ENCODE measurements at places on chromosomes 7 and 10.

GRCh38 chr10:68562661-68563570 is 2.8 kb downstream of the TET1 start:
- no peak for DNase-seq

DNA sequence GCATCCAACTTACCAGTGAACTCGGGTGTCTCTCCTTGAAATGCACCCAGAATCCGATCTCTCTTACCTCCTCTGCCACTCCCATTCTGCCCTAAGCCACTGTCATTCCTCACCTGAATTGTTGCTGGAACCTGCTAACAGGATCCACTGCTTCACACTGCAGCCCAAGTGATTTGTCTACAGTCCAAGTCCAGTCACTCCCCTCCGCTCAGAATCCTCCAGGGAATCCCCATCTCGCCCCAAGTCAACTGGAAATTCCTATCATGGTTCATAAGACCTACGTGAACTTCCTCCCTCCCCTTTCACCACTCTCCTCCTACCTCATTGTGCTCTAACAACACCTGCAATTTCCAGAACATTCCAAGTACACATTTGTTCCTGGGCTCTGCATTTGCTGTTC is 91.3 kb downstream of the SCRN1 start:
- DNase-seq = no peak

DNA sequence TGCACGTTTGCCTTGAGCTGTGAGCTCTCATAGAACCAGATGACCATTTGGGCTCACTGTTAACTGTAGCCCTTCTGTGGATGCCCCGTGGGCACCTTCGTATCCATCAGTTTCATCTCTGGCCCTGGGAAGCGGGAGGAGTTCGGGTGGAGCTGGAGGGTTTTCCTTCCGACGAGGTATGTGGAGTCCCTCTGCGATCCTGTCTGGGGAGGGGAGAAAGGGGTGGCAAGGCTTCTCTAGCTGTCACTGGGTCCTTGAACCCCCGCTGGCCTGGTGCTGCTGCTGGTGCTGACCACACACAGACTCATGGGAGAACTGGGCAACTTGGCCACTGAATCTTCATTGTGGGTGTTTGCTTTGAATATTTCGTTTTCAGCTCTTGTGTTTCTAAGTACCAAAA is 32.7 kb downstream of the INPP5A start:
- DNase-seq = no peak

DNA sequence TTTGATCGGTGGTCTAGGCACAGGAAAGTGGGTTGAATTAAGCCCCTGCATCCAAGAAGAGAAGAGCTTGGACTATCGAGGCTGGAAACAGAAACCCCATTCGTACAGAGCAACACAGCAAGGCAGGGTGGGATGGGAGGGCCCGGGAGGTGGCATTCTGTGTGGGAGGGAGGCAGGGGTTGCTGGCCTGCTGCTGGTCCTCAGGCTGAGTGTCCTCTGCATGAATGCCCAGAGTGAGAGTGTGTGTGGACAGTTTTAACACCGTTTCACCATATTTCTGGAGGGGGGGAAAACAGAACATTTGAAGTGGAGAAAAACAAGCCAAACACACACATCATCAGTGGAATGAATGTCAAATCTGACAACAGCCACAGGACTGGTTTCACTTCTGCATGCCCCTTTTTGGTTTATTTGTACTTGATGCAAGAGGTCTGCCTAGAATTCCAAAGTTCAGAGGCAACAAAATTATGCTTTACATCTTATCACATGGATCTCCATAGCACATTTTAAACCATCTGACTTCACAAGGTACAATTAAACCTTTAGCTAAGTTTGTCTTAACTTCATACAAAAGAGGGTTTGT is 11.1 kb upstream of the ENO4 start:
- no peak for DNase-seq

DNA sequence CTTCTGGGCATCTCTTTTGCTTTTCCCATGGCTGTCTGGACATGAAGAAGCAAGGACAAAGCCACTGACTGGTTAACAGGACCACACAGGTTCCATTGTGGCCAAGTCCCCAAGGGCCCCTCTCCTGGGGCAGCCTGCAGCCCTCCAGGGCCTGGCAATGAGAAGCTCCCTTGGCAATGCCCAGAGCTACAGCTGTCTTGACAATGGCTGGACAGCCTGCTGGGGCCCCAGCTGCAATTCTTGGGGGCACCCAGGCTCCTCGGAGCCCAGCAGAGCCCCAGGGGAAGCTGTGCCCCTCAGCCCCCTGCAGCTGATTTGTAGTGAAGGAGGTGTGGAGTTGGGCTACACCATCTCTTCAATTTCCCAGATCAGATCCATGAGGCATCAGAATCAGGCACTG is 384.9 kb upstream of the PODXL start:
- no peak for DNase-seq

DNA sequence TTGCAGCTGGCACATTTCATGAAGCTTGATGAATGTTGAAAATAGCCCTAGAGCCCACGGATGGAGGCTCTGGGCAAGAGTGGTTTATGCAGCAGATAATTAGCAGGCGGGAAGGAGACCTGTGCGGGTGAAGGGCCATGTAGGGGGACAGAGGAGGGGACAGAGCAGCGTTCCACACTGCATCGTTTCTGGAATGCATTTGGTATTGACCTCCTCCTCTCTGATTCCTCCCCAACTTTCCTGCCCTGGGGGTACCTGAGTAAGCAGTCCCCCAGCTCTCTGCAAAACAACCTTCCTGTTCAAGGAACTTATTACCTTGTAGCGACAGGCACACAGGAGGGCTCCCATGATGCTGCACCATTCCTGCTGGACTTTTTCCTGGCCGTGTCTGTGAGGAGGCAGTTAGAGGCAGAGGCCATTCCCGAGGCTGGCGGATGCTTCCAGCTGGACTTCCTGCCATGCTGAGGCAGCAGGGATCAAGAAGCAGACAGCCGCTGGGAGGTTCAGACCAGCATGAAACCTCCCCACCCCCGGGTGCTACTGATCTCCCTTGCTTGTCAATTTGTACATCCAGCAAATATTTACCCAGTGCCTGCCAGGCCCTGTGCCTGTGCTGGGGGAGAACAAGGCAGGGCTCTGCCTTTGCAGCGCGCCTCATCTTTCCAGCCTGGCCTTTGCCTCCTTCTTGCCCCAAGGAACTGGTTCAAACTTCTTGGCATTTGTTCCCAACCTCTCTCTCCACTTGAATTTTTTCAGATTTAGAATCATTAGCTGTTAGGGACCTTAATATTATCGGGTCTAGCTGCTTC is 28.7 kb downstream of the SLC29A3 start:
- no peak for DNase-seq

DNA sequence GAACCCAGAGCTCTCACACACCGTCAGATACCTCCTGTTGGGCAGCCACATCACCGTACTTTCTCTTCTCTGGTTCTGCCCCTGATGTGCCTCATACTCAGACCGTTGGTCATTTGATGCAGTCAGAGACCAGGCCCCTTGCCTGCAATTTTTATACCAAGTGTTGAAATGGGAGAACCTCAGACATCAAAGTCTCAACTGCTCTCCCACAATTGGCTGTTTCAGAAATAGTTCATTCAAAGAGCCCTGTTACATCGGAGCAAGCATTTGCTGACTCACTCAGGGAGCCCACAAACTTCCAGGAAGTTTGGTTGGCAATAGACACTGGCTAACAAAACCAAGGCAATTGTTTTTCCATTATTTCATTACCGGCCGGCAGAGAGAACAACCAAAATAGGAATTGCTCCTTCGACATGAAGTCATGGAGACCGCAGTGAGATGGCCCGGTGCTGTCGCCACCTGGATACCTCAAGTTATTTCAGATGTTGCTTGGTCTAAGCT is 33.5 kb upstream of the ADAM12 start:
- peak; percentile 93 for DNase-seq

GRCh38 chr10:79192677-79193003 is 123.9 kb downstream of the ZMIZ1 start:
- DNase-seq = no peak

DNA sequence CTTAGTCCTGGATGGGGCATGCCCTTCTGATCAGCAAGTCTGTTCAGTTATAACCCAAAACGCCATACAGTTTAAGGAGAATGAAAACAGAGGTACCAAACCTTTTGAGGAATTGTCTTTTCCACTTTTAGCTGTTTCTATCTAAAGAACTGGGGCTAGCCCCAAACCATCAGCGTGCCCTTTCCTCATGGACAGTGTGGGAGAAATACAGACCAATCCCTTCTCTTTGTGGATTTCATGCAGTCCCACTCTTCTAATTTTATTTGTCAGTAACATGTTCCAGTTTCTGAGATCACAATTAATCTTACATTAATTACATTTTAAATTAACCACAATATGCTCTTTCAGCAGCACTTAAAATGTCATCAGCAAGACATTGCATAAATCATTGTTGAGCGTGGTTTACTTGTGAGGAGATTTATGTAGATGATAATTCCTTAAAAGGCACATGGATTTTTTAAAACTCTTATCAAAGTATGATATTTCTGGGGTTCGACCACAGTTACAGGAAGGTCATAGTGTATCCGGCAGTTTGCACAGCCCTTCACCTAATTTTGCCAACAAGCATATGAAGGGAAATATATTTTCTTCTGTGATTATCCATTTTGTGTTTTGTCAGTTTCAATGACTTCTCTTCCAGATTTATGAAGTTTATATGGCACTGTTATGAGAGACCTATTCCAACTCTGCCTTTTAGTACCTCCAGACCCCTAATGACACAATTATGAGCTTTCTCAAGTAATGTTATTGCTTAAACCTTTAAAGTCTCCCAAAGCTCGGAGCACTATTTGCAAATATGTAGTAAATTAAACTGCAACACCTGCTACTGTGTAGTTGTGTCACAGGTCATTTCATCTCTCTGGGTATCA is 868.4 kb upstream of the C7orf33 start:
- no peak for DNase-seq

DNA sequence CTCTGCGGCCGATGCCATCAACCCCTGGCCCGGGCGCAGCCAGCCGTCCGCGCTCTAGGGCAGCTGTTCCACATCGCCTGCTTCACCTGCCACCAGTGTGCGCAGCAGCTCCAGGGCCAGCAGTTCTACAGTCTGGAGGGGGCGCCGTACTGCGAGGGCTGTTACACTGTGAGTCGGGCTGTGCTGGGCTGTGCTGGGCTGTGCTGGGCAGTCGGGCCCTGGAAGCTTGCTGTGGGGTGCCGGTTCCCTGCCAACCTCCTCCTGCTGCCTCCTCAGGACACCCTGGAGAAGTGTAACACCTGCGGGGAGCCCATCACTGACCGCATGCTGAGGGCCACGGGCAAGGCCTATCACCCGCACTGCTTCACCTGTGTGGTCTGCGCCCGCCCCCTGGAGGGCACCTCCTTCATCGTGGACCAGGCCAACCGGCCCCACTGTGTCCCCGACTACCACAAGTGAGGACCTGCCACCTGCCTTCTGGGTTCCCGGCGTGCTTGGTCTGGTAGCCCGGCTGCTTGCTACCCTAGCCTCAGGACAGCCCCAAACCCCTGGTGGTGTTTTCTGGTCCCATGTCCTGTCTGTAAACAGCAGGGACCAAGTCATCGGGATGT is 7.5 kb downstream of the ZYX start:
- DNase-seq = no peak

- DNase-seq = no peak
These were observed 607.4 kb downstream of the POM121L12 start for GRCh38 chr7:53642866-53643265.

DNA sequence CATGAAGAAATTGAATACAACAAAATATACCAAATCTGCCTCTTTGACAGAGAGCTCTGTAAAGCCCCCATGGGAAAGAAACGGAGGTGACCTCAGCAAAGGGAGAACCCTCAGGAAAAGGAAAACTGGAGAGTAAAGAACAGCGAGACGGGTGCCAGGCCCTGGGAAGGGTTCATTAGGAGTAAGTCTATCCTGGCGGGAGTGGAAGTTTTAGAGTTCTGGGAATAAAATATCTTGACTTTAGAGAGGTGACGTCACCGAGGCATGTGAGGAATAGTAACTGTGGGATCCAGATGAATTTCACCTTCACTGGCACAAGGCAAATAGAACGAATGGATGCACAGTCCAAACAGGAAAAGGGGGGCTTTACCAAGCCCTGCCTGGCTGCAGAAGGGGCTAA is 362.8 kb upstream of the IGFBP3 start:
- no peak for DNase-seq

DNA sequence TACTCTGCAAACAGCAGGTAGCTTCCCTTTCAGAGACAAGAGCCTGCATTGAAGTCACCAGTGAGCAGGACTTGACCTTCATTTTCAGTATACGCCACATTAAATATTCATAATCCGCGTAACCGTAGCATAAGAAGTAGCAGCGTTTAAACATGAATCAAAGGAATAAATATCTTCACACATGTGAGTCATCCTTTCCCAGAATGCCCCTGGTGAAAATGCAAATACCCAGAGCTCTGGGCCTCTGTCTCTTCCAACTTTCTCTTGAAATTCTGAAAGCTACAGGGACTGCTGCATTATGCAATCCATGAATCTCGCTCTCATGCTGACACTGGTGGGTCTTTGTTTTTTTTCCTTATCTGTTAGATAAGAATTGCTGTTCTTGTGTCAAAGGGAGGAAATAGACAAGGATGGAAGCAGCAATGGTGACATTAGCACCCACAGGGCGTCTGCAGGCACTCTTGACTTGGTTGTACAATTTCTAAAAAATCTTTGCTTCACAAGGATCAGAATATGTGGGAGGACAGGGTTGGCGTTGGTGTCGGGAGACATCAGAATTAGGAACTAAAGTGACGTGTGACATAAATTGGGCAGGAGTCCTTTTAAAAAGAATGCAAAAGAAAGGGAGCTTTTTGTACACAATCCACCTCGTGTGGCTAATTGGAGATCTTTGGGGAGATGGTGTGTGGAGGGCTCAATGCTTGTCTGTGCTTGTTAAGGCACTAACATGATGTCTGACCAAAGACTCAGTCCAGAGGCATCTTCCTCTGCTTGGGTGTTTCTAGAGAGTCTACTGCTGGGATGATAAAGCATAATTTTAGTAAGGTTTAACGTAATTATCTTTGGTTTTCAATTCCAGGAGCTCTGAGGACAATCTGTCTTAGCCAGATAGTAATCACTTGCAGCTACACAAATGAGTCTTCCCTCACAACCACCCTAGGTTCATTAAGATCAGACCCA is 390.3 kb downstream of the KCNMA1 start:
- no peak for DNase-seq

GRCh38 chr7:124073310-124073645 is 40.4 kb upstream of the TMEM229A start:
- no peak for DNase-seq

- no peak for DNase-seq
These were observed 88.8 kb downstream of the NOD1 start for GRCh38 chr7:30389791-30390190.

GRCh38 chr7:140674356-140674800 is 1.6 kb downstream of the ADCK2 start:
- DNase-seq = no peak

- DNase-seq = no peak
These were observed 581.3 kb downstream of the ATRNL1 start for GRCh38 chr10:115674496-115674895.

DNA sequence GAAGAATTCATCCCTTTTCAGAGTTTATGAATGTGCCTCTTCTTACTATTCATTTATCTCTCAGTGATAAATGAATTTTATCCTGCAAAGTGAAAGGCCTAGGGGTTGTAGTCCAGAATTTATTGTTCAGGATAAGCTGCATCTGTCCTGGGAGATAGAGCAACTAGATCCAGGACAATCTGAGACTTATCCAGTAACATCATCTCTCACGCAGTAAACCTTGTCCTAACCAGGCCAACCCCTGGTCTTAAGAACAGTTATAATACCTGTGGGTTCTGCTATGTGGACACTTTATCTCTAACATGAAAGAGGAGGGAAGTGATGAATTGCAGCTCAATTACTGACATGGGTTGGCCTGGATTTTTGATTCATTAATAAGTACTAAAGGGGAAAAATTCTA is 287.6 kb downstream of the BMPER start:
- no peak for DNase-seq
